Fibroblast of pulmonary artery (primary cell): ENCODE measurements at places on chromosomes 6 and 20.

DNA sequence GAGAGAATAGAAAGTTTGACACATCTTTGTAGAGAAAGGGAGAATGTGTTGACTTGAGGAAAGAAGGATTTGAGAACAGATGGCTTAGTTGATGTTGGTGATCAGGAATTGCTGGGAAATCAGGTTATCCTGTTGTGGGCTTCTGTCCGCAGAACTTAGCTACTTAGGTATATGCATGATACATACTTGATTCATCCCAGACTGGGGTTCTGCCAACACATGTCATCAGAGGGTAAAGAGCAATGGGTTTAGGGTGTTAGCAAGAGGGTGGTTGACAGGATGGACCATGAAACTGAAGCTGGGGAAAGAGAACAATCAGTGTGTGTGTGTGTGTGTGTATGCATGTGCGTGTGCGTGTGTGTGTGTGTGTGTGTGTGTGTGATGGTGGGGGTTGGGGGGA is 50.6 kb upstream of the NELFCD start:
- DNase-seq = no peak

- DNase-seq = no peak
These were observed 24.7 kb downstream of the PACSIN1 start for GRCh38 chr6:34490390-34491090.

GRCh38 chr6:82364087-82365015 is 734 bp downstream of the TPBG start:
- DNase-seq = peak; percentile 69

DNA sequence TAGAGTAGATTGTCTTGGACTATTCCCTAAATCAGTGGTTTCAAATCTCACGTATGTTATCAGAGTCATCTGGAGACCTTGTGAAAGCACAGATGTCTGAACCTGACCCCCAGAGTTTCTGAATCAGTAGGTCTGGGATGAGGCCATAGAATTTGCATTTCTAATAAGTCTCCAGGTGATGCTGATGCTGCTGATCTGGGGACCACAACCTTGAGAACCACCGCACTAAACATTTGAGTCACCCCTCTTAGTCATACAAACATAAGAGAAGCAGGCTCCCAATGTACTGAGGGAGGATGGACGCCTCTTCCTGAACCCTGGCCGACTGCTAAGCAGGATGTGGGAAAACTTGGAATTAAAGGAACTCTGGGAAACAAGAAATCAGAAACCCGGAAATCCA is 187.8 kb upstream of the PRDM1 start:
- no peak for DNase-seq

GRCh38 chr6:52304983-52305390 is 20.4 kb upstream of the MCM3 start:
- DNase-seq = peak; percentile 29
